Cerebellar nuclear complex (tissue), 1 donor: ENCODE measurements at places on chromosomes 11 and 22.

DNA sequence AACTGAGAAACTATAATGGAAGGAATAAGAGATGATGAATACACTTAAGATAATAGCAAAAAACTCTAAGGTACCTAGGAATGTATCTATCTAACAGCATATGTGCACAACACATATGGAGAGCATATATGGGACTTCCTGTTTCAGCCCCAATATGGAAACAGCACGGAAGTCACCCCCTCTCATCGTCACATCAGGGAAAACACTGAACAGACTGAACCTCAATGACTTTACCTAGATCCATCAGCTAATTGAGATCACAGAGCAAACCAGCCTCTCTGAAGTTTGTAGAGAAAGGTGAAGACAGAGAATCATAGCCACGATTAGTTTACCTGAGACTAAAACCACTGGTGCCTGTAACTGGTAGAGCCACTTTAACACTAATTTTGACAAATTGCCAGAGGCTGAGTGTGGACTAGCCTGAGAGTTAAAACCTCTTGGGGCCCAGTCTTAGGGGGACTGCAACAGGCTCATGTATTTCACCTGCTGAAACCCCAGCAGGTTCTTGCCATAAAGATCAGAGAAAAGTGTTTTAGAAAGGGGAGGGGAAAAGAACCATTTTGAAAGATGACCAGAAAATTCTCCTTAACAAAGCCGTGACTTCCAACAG lies 722.6 kb downstream of the TBC1D22A start:
- DNase-seq = no peak

DNA sequence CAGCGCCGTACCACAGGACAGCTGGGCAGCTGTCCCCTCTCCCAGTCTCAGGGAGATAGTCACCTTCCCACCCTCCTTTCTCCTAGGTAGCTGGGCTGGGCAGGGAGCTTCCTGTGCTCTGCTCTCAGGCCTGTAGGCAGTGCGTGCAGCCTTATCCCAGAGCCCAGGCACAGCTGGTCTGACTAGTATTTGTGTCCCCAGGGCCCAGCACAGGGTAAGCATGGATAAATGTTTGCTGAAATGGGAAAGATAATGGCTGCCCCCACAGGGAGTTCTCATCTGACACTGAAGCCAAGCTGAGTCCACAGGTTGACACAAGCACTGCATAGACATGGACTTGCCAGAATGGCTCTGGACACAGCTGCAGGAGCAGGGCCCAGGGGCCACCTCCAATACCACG lies 9.8 kb downstream of the SLC15A3 start:
- no peak for DNase-seq

DNA sequence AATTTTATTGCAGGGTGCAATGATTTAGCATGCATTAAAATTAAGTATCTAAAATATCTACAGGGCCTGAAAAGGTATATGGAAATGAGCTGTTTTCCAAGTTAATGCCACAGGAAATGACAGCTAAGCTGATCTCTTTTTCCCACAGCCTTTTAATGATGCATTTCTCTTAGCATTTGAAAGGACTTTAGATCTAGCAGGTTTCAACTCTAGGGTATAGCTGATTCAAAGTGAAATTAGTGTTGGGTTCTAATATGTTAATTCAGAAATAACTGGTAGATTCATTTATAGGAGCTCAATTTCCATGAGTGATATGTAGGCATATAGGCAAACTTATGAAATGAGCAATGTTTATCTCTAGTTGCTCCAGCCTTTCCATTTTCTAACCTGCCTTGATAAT lies 274.2 kb downstream of the CASP12 start:
- no peak for DNase-seq

- DNase-seq = no peak
These were observed 493.3 kb downstream of the BUD13 start for GRCh38 chr11:116279511-116279910.

- DNase-seq = no peak
These were observed 859 bp downstream of the RPS6KB2 start for GRCh38 chr11:67429038-67429668.

GRCh38 chr11:115067471-115067870 lies 389.1 kb downstream of the NXPE2 start:
- DNase-seq = no peak

- no peak for DNase-seq
These were observed 160.4 kb downstream of the BRD1 start for GRCh38 chr22:49667236-49667635.

GRCh38 chr11:7004482-7004881 lies 15.7 kb downstream of the ZNF214 start:
- no peak for DNase-seq

DNA sequence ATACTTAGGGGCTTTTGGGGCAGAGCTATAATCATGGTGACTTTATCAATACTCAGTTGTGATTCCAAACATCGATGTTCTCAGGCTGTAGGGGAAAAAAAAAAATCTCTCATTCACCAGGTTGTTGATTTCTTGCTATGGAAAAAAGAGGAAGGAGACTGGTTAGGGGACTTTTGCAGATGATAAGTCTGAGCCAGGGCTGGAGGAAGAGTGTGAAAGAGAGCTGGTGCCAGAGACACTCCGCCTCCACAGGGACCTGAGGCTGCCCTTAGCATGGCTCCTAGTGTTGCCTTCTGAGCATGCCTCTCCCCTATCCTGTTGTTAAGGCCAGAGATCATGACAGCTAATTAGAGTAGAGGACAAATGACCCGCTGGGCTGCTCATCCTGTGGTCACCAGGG lies 16.9 kb downstream of the UPB1 start:
- DNase-seq = no peak

DNA sequence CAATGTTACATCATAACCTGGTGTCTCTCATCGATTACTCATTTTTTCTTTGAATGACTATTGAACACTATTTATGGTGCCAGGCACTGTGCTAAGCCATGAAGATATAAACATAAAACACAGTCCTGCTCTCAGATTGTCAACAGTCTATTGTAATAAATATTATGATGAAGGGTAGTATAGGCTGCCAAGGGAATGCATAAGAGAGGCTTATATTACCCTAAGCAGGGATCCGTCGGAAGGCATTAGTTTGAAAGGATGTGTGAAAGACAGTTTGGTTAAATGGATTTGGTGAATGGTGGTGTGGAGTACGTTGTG lies 7.2 kb upstream of the CCDC90B start:
- no peak for DNase-seq

DNA sequence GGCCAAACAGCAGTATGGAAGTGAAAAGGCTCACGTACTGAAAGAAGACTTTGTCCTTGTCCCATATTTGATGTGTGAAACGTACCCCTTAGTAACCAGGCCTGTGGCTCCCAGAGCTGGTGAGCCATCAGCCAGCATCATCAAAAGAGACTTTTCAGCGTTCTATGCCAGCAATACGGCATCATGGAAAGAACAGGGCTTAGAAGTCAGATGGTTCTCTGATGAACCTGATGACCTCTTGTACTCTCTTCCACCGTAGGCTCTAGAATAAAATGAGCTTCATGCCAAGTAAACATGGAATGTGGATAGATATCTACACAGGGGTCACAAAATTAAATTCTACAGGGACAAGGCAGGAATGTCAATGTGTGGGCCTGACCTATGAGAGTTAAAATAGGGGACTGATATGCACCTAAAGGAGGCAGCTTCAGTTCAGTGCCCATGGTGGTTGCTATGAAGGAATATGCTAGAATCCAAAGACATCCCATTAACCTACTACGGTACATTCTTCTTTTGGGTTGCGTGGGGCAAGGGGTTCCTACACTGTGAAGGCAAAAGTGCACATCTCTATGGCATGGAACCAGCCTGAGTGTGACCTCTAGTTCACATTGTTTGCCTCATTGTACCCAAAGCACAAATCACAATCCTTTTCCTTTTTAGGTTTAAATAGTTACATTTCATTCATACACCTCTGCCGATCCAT lies 130.6 kb downstream of the ETS1 start:
- DNase-seq = no peak

- no peak for DNase-seq
These were observed 1020.5 kb downstream of the BRD1 start for GRCh38 chr22:48807155-48807554.

DNA sequence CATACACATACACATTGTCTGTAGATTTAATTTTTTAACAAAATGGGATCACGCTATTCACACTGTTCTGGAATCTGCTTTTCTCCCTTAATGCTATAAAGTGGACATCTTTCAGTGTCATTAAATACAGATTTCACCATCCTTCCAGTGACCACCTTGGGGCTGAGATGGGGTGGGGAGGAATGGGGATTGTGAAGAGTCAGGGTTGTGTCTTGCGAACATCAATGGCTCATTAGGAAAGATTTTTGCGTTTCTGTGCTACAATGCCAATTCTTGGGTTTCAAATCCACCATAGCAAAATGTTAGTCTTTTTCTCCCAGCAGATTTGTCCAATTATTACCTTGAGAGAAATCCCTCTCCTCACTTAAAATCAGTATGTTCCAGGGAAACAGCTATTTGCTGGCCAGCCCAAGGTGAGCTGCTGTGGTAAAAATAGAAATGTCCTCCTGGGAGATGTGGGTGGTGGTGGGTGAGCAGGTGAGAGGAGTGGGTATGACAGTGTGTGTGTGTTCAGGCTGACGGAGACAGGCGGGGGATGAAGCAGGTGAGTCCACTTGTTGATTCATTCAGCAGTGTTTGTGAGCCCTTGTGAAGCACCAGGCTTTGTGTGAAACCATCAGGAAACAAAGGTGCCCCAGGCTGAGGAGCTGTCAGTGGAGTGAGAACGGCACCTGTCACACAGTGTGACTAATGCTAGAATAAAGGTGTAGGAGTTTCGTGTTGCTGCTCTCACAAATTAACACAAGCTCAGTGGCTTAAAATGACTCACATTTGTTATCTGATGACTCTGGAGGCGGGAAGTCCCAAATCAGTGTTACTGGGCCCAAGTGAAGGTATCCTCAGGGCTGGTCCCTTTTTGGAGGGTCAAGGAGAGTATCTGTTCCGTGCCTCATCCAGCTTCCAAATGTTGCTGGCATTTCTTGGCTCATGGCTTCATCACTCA lies 1.7 kb upstream of the CBX6 start:
- DNase-seq = no peak

DNA sequence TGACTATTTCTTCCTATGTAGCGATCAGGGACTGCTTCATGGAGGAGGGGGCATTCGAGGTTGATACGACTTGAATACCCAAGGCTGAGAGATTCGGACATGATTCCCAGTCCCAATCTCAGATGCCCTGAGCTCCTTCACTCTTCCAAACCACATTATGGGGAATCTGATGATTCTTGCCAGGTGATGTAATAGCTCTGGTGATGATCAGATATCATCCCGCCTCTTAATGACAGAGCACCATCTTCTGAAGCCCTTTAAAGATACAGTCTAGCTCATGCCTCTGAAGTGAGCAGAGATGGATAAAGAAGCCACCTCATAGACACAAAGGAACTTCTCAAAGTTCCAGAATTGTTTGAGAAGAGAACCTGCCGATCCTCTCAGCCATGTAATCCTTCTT lies 8.9 kb upstream of the CLMP start:
- no peak for DNase-seq

DNA sequence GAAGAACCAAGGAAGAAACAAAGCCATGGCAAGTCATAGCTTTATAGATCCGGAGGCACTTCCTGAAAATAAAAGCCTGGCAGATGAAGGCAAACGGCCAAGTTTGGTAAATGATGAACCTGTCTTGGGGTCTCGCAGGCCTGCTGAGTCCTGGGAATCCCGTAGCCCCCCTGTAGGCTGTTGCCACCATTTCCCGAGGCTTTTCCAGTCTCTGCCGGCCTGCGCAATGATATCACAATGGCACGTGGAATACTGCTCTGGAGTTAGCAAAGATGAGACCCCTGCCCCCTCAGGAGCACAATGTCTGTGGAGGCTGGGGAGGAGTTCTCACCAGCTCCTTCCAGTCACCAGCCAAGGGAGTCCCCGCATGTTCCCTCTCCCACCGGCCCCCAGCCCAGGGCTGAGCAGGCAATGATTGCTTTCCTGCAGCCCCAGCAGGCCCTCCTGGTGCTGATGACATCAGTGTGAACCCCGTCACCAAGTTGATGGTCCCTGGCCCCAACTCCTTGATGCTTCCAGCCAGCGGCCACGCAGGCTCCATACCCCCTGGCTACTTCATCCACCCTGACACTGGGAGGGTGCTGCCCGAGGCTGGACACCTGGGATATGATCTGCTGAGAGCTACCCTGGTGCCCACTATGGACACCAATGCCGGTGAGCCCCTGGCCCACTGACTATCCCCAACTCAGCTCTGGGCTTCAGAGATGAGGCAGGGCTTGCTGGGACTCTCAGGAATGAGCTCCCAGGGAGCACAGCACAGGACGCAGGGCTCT lies 55.9 kb downstream of the BTG4 start:
- DNase-seq = no peak

GRCh38 chr22:41844036-41844435 lies 11.1 kb downstream of the SREBF2 start:
- no peak for DNase-seq

- no peak for DNase-seq
These were observed 120.4 kb upstream of the RAG2 start for GRCh38 chr11:36718451-36718850.

DNA sequence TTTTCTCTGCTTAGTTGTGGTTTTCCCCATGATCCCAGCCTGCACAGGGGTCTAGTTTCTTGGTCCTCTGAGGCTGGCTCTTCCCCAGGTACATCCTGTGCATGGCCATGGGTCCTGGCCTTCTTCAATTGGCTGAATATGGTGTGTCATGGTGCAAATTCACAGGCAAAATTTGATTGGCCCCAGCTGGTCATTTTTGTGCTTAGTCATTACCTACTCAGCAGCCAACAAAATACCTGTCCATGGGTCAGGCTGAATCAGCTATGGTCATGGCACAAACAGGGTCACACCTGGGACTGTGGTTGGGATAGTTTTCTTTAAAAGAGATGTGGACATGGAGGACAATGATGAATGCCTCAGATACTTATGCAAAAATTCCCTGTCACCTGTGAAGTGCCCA lies 85.7 kb downstream of the CSNK2A3 start:
- no peak for DNase-seq

- DNase-seq = no peak
These were observed 28.7 kb upstream of the WT1 start for GRCh38 chr11:32464078-32464477.

- DNase-seq = no peak
These were observed 25.2 kb downstream of the MORC2 start for GRCh38 chr22:30943368-30943767.

DNA sequence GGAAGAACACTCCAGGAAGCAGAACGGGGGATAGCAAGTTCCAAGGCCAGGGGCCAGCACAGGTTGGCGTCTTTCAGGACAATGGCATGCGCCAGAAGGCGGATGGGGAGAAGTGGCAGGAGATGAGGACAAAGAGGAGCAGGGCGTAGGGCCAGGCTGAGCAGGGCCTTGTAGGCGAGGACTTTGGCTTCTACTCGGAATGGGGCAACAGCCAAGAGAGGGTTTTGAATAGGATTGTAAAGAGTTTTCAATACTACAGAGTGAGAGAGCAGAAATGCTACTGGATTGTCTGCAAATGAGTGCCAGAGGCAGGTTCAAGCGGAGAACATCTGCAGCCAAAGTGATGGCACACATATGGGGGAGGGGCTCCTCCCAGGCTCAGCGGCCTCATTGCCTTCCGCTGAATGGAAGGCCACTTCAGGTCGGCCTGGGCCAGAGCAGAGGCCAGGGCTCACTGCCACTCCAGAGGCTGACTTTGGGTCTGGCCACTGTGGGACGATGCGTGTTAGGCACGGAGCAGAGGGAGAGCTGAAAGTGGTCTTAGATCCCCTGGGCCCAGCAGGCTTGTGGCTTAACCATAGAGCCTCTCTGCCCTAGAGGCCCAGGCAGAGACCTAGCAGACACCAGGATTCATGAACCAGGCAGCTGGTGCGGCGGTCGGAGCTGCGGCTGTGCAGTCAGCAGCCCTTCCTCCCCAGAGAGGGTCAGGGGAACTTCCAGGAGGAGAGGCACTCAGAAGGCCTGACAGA lies 118.2 kb downstream of the DSCAML1 start:
- no peak for DNase-seq

- no peak for DNase-seq
These were observed 704.8 kb downstream of the DLG2 start for GRCh38 chr11:84922212-84922805.

- no peak for DNase-seq
These were observed 16.5 kb downstream of the NAP1L4 start for GRCh38 chr11:2975594-2975993.
